ENCODE measurements at places on chromosomes 12 and 14.

GRCh38 chr14:73153272-73153671 lies 17.0 kb downstream of the PSEN1 start:
- DNase-seq: no peak

DNA sequence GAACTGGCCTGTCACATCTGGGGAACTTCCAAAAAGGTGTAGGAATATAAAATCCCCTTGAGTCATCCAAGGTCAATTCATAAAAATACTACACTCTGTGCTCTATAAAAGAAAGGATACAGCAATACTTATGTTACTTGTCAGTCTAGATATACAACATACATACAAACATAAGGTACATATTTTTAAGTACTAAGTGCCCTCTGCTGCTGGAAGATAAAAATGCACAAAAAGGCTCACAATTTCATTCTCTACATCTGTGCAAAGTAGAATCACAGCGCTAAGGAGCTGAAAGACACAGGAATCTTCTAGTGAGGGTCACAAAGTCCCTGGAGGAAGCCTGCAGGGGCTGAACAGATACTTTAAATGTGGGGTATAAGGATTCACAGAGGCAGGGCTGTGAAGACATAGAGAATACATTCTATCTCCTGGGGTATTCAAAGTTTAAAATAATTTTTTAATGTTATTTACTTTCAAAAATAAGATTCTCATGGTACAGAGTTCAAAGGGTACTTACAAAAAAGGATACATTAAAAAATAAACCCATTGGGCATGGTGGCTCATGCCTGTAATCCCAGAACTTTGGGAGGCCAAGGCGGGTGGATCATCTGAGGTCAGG lies 10.2 kb upstream of the GOLGA5 start:
- peak; percentile 60 for DNase-seq

- DNase-seq: no peak
Observed at GRCh38 chr14:56119201-56119981, 1.2 kb downstream of the PELI2 start.

- no peak for DNase-seq
Observed at GRCh38 chr12:130481392-130481879, 143.7 kb downstream of the PIWIL1 start.

- no peak for DNase-seq
Observed at GRCh38 chr14:36516719-36517241, 3.3 kb downstream of the NKX2-1 start.

- DNase-seq: no peak
Observed at GRCh38 chr14:101538878-101539277, 22.4 kb upstream of the DIO3 start.

DNA sequence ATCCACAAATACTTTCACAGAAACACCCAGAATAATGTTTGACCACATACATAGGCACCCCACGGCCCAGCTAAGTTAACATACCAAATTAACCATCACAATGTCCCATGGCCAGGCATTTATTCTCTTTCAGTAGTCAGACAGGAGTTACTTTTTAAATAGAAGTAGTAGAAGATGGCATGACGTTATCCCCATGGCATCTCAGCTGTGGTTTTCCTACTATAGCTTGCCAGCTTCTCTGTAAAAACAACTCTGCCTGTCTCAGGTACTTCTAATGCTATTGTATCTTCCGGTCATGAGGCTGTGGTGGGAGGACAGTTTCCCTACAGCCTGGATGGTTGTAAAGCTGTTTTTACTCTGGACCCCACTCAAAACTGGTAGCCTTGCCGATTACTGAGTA lies 19.3 kb downstream of the CTSG start:
- DNase-seq: no peak

- DNase-seq: no peak
Observed at GRCh38 chr12:12350868-12351463, 924 bp upstream of the MANSC1 start.

DNA sequence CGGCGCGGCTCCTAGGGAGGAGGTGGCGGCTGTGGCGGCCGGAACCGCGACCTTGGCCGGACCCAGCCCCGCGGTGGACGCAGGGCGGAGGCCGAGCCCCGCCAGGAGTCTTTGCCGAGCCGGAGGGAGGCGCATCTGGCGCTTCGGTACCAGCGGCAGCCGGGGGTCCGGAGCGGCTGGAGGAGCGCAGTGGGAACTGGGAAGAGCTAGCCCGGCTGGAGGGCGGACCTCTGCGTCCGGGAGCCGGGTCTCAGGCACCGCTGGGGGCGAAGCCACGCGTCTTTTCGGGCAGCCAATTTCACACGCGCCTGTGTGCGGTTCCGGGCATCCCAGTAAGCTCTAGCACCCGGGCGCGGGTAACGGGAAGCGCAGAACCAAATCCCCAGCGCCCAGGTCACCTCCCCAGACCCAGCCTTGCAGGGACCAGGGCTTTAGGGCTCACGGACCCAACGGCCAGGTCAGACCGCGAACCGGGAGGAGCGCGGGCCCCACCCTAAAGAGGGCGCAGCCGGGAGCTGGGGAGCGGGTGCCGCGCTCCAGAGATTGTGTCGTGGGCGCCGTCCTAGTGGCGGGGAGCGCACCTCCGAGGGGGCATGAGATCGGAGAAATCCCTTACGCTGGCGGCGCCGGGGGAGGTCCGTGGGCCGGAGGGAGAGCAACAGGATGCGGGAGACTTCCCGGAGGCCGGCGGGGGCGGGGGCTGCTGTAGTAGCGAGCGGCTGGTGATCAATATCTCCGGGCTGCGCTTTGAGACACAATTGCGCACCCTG lies 89.4 kb downstream of the GALNT8 start:
- no peak for DNase-seq

DNA sequence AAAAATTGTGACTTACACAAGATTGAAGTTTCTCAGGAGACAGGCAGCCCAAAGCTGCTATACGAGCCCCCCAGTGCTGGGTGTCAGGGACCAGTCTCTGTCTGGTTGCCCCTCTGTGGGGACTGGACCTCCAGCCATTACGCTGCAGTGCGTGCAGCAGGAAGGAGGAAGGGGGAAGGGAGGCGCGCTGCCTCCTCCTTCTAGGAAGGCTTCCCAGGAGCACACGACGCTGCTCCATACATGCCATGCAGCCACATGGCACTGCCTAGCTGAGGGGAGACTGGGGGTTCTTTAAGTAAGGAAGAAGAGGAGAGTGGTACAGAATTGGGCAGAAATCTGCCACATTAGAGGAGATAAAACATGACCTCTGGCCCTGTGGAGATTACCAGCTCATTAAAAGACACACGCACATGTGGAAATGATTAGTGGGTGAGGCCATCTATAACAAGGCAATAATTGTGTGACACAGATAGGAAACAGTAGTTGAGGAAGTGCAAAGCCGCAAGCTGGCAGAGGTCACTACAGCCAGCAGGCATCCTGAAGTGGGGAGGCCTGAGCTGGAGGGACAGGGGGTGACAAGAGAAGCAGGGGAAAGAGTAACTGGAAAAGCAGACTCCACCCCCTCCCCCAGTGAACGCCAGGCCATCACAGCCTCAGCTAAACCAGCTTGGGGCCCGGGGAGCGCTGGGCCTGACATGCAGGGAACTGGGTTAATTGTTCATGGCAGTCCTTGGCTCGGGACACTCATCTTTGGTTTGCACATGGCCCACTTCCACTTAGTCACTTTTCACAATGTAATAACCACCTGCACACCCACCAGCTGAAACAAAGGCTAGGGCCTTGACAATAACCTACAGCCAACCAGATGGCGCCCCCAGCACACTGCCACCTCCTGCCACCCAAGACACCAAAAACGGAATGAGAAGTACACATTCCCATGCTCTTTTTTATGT lies 39.6 kb downstream of the CCDC88C start:
- no peak for DNase-seq

GRCh38 chr14:96624661-96625425 lies 122.7 kb downstream of the PAPOLA start:
- DNase-seq: no peak

DNA sequence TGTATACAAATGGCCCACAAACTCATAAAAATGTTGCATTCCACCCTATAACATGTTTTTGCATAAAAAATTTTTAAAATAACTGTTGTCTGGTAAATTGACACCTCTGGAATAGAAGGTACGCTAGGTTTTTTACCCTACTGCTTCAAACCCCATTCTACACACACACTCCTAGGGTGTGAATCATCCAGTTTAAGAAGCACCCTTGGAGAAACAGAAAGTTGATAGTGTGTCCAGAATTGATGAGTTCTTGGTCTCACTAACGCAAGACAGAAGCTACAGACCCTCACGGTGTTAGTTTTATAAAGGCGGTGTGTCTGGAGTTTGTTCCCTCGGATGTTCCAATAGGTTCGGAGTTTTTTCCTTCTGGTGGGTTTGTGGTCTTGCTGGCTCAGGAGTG lies 158.5 kb downstream of the KLRB1 start:
- peak; percentile 0 for DNase-seq
